ENCODE measurements at places on chromosomes 2 and 18.
A peak's percentile ranks its signal among the peaks of the same experiment; 100 is the strongest.

GRCh38 chr2:60882971-60883753, 1.8 kb downstream of the REL start:
- peak; percentile 3 for DNase-seq

- DNase-seq: no peak
These were observed 12.9 kb upstream of the SIX3 start for GRCh38 chr2:44928483-44929158.

- no peak for DNase-seq
These were observed 12.8 kb downstream of the ALPG start for GRCh38 chr2:232419245-232420072.

DNA sequence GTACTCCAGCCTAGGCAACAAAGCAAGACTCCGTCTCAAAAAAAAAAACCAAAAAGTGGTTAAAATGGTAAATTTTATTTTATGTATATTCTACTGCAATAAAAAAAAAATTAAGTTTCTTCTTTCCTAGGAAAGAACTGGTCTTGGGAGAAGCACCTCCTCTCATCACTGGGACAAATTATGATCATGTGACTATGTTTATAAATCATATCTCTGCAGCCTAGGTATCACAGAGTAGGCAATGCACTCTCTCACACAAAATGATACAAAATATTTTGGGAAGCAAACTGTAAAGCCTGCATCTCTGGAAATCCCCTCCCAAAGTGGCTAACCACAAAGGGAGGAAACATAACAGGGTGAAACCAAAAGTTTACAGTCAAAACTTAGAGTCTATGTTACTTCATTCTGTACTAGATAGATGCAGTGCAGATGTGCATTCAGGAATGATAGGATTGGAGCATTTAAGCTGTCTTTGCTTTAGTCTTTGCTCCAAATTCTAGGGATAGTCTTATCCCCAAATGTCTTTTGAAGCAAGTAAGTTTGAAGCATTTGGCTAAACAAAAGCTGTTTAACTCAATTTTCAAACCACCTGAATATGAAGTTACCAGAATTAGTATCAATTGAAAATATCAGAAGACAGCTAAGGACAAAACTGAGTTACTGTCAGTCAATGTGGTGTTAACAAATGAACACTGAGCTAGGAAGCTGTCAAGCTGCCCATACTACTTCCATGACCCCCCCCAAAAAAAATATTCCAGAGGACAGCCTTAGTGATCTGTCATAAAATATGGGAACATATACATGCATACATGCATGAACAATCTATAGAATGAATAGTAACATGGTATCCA, 21.1 kb upstream of the MALT1 start:
- DNase-seq: no peak

DNA sequence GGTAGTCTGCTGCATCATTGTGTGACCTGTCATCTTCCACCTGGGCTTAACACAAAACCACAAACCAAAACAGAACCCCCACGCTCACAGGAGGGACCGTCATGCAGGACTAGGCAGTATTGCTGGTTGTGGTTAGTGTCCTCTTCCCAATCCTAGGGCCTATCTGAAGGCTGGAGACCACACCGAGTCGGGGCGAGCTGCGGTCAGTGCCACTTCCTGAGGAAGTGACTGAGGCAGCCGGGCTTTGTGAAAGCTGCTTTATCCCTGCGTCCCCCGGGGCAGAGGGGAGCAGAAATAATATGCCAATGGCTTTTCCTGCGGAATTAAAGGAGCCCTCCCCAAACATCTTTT, 22.9 kb downstream of the ZNF532 start:
- no peak for DNase-seq
